ENCODE measurements at places on chromosomes 6 and 20.

GRCh38 chr6:44825273-44825672, 437.8 kb downstream of the CDC5L start:
- DNase-seq: no peak

- no peak for DNase-seq
These were observed 16.4 kb downstream of the CST8 start for GRCh38 chr20:23507346-23507745.

DNA sequence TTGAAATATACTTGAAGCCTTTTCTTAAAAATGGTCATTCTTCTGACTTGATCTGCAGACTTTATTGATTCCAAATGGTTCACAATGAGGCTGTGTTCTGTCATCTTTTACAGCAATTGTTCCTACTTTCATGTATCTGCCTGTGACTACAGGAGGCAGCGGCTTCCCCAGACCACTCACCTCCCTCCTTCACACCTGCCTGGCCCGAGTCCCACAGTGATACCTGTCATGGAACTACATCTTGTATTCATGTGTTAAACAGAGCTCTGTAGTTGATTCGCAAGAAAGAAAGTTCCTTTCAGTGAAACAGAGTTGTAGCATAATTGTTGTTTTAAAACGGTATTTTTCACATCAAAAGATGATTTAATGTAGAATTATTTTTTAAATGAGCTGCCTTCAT, 673.5 kb upstream of the AGPAT4 start:
- no peak for DNase-seq

DNA sequence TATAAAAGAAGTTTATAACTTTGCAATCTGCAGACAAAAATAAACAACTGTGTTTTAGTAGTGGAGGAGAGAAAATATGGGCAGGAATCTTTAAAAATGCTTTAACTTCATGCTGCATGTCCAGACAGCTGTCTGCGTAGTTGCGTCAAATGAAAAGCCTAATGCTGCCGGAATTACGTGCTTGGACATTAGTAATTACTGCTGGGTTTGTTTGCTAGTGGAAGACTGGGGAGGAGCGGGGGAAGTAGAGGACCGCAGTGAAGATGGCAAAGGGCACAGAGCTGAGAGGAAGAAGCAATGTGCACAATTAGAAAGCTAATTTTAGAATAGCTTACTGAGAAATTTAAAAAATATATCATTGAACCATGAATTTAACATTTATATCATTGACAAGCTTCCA, 2.4 kb downstream of the SNAP25 start:
- DNase-seq: no peak

DNA sequence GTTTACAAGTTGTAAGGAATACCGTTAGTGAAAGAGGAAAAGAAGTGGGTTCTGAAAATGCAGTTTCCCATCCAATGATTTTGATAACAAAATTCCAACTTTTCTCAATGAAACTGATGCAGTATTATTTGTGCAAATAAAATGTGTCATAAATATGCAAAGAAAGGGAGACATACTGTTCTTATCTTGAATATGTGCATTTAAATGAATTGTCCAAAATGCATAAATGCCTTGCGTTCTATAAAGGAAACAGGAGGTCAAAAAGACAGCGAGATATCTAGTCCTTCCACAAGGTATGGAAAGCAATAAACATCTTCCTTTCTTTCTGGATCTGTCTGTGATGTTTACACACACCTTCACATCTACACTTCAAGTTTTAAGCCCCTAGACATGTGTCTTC, 54.6 kb upstream of the ISM1 start:
- DNase-seq: no peak

- DNase-seq: peak; percentile 49
These were observed 17.7 kb downstream of the METTL24 start for GRCh38 chr6:110340392-110340965.

DNA sequence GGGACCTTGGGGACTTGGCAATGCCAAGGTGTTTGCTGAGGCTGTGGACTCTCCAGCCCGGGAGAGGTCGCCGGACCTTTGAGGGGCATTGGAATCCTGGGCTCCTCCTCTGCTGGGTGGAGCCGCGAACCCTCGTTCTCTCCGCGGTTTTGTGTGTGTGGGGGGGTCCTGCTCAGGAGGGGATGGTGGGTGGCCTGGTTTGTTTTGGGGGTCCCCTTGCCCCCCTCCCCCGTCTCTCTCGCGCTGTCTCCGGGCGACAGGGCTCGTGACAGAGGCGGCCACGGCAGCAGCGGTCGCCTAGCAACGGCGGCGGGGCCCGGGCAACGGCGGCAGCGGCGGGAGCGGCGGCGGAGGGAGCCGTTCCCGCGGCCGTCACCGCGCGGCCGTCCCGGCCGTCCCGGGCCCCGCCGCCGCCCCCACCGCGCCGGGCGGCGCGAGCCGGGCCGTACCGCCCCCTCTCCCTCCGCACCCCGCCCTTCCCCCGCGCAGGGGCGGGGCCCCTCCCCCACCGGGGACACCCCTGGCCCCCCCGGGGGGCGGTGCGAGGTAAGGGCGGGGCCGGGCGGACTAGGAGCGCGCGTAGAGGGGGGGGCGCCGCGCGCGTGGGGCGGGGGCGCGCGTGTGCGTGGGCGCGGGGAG, 7.8 kb downstream of the SYNGAP1 start:
- no peak for DNase-seq

DNA sequence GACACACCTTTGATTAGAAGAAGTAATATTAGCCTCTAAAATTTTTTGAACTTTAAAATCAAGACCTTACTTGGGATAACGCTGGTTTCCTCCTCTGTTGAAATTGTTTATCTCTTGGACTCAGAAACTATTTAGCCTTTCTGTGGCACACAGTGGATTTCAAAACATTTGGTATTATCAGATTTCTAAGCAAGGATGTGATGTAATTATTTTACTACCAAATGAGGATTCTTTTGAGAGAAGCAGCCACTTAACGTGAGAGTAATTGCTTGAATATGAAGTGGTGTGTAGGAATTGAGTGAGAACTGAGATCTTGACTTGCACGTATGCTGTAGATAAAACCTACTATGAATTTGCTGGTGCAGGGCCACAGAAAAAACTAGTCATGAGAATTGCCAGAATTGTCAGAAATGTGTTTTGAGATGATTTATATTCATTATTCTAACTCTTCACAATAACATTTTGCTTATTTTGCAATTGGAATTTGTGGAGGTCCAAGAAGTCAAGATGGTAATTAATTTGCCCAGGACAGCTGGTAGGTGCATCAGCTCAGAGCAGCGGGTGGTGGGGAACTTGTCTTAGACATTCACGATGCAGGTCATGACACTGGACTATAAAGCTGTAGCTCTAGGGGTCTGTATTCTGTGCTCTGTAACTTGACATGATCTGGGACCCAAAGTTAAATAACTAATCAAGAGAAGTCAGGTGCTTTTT, 53.4 kb downstream of the AKAP12 start:
- DNase-seq: no peak

DNA sequence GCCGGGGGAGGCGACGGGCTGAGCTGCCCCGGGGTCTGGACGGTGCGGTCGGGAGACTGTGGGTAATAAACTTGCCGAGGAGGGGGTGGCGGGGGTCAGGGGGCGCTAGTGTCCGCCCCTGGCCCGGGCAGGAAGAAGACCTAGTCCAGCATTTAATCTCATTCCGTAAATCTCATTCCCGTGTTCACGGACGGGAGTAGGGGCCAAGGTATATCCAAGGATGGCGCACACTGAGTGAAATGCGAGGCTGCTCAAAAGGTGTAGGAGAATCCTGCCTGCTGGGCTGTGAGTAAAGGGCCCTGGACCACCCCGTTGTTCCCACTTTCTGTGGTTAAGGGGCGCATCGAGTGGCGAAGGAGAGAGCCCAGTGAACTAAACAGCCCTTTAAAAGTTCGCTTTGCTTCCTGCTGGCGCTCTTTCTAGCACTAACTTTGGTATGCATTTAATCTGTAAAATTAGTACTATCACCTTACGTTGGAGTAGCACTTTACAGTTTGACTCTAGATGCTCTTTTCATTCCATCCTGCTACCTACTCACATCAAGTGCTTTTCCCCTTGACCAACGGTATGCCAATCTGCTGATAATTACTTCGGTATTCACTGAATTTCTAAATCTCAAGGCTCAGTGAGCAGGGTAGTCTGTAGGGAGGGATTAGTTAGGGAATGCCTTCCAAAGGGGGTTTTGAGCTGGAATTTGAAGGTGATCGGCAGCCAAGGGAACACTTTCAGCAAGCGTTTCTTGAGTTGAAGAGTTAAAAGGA, 730 bp downstream of the PARD6B start:
- DNase-seq: peak; percentile 15

- DNase-seq: no peak
These were observed 97.2 kb downstream of the LMBRD1 start for GRCh38 chr6:69699655-69700054.
